ENCODE measurements at places on chromosomes 16 and 17.

- DNase-seq, result no peak
Measured at GRCh38 chr17:3282901-3283300, 15.3 kb downstream of the OR3A1 start.

DNA sequence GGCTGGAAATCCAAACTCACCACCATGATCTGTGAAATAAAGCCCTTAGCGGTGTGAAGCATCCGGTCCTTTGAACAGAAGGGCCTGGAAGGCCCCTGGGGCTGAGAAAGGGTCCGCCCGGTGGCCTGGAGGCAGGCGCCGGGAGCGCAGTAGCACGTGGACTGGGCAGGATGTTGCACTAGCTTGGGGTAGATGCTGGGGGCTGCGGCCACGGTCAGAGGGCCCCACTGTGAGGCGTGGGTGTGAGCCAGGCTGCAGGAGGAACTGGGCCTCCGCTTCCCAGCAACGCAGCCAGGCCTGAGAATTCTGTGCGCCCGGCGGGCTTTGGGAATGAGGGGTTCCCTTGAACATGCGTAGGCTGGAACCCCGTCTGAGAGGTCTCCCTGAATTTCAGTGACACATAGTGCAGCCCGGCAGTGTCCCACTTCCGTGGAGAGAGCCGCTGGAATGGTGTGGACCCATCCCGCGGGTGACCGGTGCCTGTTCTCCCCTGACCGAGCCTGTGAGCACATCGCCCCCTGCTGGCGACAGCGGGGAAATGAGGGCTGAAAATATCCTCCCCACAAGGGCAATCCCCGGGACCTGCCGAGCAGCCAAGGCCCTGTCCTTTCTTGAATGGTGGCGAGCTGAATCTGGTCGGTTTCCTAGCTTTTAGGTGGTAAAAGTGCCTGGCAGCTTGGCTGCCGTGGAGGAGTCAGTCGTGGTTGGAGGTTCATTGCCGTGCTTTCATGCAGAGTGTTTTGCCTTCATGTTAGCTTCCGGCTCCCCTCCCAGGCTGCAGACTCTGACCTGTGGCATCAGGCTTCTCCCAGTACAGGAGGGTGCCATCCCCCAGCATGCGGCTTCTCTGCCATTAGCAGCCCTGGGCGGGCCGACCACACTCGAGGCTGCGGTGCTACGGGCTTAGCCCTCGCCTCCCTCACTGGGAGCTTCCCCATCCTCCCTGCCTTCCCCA is 43.8 kb downstream of the DNAJA2 start:
- DNase-seq, result peak; percentile 49

DNA sequence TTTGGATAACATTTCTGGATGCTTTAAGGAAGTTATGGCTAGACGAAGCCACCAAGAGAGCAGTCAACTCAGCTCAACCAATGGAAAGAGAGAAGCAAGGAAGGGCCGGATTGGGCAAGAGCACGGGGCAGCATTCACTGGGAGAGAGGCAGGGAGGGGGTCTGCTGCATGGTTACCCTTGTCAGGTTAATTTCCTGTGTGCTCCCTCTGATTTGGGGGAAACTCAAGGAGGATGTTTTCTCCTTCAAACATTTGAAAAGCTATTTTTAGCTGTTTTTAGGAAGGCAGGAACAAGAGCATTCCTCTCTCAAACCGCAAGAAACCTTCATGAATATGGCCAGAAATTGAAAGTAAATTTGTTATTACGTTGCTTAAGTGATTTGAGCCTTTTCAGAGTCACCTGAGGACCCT is 118.5 kb upstream of the ZFHX3 start:
- no peak for DNase-seq

- no peak for DNase-seq
Measured at GRCh38 chr17:44595216-44595775, 38.0 kb downstream of the FZD2 start.

- DNase-seq, result no peak
Measured at GRCh38 chr16:27852116-27852515, 211.4 kb downstream of the GSG1L start.

DNA sequence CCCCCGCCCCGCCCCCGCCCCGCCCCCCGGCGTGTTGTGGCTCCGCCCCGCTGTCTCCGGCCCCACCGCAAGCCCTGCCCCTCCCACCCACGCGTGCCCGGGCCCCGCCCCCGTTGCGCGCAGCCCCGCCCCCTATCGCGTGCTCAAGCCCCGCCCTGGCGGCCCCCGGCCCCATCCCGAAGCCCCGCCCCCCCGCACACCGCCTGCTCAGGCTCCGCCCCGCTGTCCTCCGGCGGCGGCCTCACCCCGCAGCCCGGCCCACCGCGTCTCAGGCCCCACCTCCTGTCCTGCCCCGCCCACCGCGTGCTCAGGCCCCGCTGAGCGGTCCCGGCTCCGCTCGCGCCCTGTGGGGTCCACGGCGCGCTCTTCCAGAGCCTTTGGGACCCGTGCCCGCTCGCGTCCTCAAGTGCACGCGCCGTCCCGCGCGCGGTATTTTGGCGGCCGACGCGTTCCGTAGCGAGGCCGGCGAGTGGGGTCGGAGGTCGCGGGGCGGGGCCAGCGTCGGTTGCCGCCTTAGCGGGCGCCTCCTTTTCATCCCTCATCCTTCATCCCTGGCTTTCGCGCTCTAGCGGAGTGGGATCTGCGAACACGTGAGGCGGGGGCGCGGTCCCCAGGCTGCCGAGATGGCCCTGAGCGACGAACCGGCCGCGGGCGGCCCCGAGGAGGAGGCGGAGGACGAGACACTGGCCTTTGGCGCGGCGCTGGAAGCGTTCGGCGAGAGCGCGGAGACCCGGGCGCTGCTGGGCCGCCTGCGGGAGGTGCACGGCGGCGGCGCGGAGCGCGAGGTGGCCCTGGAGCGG is at the start of gene TBCD:
Gene TBCD (plus strand): TSS at position 495 of the 800 bp plus-strand sequence. CDS start 129 bp downstream, at position 624.
- peak; percentile 89 for DNase-seq

- DNase-seq, result no peak
Measured at GRCh38 chr17:57402681-57403180, 146.4 kb downstream of the MSI2 start.

GRCh38 chr16:17273142-17273561 is 197.6 kb downstream of the XYLT1 start:
- peak; percentile 13 for DNase-seq

- DNase-seq, result no peak
Measured at GRCh38 chr16:9647981-9648701, 534.1 kb downstream of the GRIN2A start.

DNA sequence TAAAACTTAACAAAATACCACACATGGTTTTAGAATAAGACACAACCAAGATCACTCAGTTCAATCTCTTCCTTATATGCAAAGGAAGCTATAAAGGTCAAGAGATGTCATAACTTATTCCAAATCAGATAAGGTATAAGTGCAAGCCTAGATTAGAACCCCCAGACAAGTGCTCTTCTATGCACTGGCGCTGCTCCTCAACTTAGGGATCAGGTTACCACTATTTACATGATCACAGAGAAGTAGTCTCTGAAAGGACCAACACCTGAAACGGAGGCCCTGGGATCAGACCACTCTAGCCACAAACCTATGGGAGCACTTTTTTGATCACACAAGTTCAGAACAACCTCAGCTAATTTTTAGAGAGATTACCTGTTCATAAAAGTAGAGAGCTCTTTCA is 16.6 kb downstream of the COPS3 start:
- DNase-seq, result no peak

- no peak for DNase-seq
Measured at GRCh38 chr17:56130026-56130425, 23.2 kb upstream of the ANKFN1 start.

GRCh38 chr16:74461826-74462225 is 40.5 kb upstream of the CLEC18B start:
- DNase-seq, result no peak

GRCh38 chr17:32253117-32253611 is 12.5 kb upstream of the RHBDL3 start:
- peak; percentile 40 for DNase-seq

GRCh38 chr16:49010396-49010795 is 271.2 kb downstream of the CBLN1 start:
- DNase-seq, result no peak

DNA sequence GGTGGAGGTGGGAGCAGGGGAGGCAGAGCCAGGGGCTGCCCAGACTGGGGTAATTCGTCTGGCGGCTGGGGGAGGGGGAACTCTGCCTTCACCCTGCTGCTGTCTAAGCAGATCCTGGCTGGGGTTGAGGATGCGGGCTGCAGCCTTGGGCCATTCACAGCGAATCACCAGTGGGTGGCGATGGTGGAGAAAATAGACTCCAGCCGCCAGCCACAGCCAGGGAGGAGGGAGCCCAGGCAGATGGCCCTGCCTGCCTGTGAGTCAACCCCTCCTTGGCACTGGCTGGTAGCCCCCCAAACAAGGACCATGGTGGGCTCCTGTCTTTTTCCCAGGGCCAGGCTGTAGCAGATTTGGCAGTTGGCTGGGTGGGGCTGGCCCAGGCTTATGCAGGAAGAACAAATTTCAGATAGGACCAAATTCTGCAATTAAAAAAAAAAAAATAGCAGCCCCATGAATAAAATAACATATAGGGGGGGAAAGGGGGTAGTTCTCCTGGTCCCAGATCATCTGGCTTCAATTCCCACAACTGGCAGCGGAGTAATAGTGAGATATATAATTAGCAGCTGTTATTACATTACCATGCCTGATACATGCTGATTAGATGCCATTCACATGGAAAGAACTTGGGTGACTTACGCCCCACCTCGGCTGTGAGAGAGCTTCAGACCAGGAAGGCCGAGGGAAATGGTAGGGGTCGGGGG is 41.5 kb upstream of the CDH5 start:
- no peak for DNase-seq

Measured in activated T-helper 9 cell treated with anti-CD3 and anti-CD28 coated beads, Interleukin-2, amount 50 U/mL, for 16 hours (primary cell).